Spinal cord (tissue), 10 donors: ENCODE measurements at places on chromosomes 16 and 17.

DNA sequence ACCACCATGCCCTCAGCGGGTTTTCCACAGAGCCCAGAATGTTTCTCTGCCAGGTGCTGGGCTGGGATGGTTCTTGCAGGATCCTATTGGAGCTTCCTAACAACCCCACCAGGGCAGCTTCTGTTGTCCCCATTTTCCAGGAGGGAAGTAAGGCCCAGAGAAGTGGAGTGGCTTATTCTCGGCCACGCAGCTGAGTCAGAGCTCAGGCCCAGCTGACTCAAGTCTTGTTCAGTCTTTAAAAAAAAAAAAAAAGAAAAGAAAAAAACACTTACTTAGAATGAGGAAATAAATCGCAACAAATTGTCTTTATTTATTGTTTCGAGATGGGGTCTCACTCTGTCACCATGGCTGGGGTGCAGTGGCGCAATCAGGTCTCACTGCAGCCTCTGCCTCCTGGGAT lies 413.0 kb downstream of the CPPED1 start:
- no peak for DNase-seq

GRCh38 chr16:11032922-11033291 lies 88.5 kb downstream of the CLEC16A start:
- no peak for DNase-seq

- DNase-seq, result no peak
Measured at GRCh38 chr16:80717611-80718010, 86.8 kb downstream of the CDYL2 start.

DNA sequence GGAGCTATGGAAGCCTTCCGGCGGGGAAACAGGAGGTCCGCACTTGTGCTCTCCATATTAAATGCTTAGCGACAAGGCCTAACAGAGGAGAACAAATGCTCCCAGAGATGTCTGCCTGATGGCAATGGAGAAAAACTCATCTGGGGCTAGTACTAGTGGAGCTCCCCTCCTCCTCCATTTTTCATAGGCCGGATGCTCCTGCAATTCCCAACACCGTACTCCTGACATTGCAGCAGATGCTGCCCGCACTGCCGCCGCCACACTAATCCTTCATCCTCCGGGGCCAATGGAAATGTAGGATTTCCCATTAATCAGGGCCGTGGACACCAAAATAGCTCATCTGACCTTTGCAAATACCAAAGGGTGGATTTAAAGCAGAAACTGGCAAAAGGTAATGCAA lies 27.5 kb downstream of the TOM1L2 start:
- DNase-seq, result no peak

- no peak for DNase-seq
Measured at GRCh38 chr17:9468532-9468931, 107.1 kb downstream of the STX8 start.

DNA sequence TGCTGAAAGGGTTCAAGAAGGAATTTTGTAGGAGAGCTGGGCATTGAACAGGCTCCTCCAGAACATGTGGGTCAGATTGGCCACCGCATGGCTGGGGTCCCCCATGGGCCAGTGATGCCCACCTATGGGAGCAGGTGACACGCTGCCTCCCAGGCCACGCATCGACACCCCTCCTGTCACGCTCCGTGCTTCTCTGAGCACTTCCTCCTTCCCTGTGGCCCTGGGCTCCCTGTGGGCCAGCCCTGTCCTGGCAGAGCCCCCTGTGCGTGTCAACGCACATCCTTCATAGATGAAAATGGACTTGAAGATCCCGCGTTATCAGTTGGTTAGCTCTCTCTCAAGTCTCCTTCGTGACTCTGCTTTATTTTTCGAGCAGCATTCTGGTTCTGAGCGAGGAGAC lies 160.3 kb downstream of the RPTOR start:
- DNase-seq, result no peak

GRCh38 chr17:81335773-81336157 lies 40.7 kb upstream of the SLC38A10 start:
- DNase-seq, result no peak

- DNase-seq, result no peak
Measured at GRCh38 chr17:76501018-76501826, at the start of gene RHBDF2. Gene RHBDF2, minus strand, starts transcription at chr17:76501423. Its CDS starts 19,899 bp downstream, at chr17:76481524.

GRCh38 chr17:81253358-81254131 lies 14.4 kb downstream of the NDUFAF8 start:
- no peak for DNase-seq

DNA sequence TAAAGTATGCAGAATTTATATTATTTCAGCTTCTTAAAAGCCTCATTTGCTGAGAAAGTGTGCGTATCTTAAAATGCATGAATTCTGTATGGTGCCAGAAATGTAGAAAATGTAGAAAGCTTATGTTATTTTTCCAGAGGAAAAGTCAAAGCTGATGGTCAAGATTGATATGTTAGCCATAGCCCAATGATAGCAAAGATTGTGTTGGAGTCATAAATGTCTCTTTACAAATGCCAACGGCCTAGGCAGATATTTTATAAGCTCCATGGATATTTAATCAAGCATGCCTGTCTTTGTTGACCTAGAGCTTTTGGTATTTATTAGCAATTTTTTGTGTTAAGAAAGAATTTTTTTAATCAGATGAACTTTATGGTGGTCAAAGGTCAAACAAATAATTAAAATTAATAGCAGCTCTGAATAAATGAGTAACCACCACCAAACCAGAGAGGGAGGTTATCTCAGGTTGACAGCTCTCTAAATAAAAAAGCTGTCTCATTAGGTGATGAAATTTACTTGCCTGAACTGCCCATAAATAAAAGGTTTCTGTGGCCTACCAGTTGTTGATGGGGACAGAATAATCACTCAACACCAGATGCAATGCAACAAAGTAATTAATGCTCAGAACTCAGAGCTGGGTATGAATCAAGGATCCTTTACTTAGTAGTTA lies 28.5 kb downstream of the CLEC3A start:
- no peak for DNase-seq

GRCh38 chr17:67245073-67245693 lies at the start of gene HELZ:
Gene HELZ, minus strand, starts transcription at chr17:67245196. Its CDS starts 26,392 bp downstream, at chr17:67218804.
- peak; percentile 80 for DNase-seq

GRCh38 chr16:2973093-2973492 lies 3.9 kb downstream of the PAQR4 start:
- peak; percentile 89 for DNase-seq

- no peak for DNase-seq
Measured at GRCh38 chr17:42541041-42541833, 5.2 kb downstream of the NAGLU start.

DNA sequence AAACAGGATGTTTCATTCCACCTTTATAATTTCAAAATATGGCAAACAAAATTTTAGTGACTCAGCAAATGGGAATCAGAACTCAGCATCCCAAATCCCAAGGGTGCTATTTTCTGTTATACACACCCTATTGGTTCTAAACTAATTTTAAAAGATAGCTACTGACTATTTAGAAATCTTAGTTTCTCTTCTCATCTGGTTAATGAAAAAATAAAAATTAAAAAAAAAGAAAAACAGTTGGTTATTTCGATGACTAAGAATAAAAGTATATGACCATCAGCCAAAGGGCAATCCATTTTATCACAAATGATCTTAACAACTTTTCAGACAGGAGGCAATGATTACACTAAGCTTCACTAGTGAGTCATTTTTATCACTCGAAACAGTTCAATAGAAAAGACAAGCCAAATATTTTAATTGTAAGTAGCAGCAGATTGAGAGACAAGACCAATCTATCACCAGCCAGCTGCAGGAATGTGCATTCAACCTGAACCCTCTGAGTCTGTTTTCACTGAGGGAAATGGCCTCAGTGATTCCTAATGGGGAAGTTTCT lies 15.2 kb downstream of the PHLPP2 start:
- DNase-seq, result no peak

DNA sequence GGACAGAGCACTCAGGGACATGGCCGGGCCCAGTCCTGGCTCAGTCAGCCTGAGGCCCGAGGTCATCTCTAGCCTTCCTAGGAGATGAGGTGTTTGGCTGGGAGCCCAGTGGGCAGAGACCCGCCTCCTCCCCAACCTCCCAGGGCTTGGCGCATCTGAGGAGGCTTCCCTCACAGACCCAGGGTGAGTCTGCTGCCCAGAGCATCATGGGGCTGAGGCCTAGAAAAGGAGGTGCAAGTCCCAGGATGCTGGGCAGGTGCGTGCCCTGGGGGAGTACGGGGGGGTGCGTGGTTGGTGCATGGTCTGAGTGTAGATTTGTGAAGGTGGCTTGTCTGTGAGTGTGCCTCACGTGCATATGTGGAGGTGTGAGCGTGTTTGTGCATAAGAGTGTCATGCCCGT lies 4.7 kb downstream of the PDE6G start:
- DNase-seq, result no peak

- no peak for DNase-seq
Measured at GRCh38 chr16:57666353-57667047, 1.6 kb upstream of the ADGRG3 start.

- no peak for DNase-seq
Measured at GRCh38 chr17:36812762-36813161, 124.5 kb upstream of the LHX1 start.

- DNase-seq, result no peak
Measured at GRCh38 chr17:19242323-19242722, 5.2 kb downstream of the EPN2 start.

DNA sequence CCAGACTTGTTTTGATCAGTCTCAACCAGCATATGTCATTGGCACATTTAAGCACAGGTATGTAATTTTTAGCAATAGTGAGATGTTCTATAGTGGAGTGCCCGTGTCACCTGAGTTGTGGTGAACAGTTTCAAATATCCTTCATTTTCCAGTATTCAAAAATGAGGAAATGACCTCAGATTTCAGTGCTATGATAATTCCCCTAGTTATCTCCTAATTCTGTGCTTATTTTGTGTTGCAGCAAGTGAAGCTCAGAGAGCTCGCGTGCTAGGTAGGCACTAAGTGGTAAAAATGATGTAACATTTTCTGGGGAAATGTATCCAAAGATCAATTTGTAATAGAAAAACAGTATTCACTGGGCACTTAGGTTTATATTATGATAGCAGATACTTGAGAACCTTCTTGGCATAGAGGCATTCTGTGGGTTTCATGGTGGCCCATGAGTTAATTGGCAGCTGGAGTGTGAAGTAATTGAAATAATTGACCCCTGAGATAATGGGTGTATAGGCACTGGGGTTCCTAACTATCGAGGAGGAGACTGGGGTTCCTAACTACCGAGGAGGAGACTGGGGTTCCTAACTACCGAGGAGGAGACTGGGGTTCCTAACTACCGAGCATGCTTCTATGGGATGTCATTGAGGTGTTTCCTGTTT lies 159.1 kb downstream of the PRKCA start:
- DNase-seq, result no peak

DNA sequence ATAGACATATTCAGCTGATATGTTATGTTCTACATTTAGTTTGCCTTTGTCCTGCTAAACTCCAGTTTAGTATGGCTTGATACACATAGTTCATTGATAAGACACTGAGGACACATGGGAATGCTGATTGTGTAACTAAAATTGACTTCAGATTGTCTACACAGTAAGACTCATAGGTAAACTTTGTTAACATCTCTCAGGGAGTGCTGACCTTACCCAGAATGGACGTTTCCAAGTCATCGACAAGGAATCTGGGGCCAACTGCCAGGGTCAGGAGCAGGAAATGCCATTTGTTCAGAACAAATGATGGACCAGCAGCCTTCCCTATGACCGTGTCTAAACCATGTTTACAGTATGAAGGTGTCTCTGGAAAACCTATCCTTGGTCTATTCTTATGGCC lies 58.7 kb downstream of the DYNLRB2 start:
- DNase-seq, result no peak

- DNase-seq, result no peak
Measured at GRCh38 chr17:61382796-61383688, 16.6 kb upstream of the TBX2 start.

GRCh38 chr16:47375423-47375822 lies 85.4 kb downstream of the ITFG1 start:
- no peak for DNase-seq

DNA sequence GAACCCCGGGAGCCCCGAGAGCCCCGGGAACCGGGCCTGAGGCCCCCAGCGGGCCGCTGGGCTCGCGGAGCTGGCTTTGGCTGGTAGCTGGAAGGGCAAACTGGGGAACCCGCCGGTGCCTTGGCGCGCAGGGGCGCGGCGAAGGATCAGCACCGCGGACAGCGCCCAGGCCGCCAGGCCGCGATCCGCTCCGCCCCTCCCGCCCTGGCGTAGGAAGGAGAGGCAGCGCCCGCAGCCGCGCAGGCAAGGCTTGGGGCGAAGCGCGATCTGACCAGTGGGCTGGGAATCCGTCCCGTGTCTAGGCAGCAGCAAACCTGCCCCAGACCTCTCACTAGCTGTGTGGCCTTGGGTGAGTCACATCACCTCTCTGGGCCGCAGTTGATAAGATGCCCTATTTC lies 331 bp upstream of the CCDC92B start:
- peak; percentile 85 for DNase-seq

DNA sequence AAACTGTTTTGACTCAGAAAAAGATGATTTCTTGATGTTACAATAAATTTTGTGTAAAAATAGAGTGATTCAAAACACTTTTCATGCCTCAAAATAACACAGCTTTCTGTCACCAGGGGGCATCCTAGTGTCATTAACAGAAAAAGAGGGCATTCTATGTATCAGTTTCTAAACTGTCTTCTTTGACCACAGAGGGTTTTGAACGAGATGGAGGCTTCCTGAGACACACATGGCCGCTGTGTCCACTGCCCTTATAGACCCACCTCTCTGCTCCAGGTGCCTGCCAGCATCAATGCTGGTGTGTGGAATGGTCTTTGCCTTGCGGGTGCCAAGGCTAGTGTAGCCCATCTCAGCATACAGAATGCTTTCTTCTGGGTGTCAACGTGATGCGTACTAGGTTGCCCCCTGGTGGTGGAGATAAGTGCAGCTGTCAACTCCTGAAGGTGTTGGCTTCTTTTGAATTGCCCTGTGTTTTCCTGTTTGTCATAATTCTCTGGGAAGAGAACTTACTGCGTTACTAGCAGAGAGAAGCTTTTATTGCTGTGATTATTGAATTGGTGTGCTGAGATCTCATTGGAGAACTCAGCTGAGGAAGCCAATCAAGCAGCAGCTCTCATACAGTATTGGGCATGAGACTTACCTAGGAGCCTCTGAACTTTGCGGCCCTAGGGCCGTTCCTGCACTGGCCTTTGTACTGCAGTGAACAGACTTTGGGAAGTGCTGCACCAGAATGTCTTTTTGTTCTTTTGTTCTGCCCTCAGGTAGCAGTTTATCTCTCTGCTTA lies 38.6 kb downstream of the USP10 start:
- no peak for DNase-seq

DNA sequence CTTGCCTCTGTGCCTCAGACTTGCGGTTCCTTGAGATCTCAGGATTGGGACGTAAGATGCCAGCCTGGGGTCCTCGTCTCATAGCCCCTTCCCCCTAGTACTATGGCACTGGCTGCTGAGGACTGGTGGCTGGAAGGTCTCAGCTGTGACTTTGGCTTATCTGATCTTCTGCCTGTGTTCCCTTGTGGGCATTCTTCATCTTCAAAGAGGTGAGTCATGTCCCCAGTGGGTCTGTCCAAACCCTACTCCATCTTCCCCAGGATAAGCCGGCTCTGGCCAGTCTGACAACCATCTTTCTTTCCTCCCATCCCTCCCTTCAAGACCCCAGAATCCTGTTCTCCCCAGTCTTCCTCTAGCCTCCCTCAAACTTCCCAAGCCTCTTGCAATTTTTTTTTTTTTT lies 3.6 kb downstream of the CD19 start:
- DNase-seq, result no peak

GRCh38 chr16:75702242-75702641 lies 981 bp upstream of the DUXB start:
- DNase-seq, result no peak

GRCh38 chr16:56910112-56910511 lies 21.8 kb upstream of the HERPUD1 start:
- DNase-seq, result no peak
